Activated naive CD4-positive, alpha-beta T cell treated with Interleukin-2 at 50 U/mL for 16 hours (primary cell): ENCODE measurements at places on chromosomes 1 and 21.

DNA sequence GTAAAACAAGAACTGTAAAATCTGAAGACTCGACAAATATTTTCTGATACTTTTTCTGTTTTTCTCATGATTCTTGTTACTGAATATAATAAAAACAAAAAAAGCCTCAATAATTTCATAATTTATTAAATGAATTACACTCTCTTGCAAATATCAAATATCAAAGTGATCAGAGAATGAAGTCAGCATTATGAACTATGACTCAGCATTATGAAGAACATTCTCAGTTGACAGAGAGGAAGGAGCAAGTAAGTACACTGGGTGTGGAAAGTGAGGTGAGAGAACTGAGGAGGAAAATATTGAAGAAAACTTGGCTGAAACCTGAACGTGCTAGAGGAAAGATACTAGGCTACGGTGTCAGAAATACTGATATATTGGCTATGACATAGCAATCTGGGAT, 529.5 kb downstream of the KCNT2 start:
- DNase-seq = no peak

GRCh38 chr1:62265956-62266935, 53.0 kb downstream of the KANK4 start:
- no peak for DNase-seq

DNA sequence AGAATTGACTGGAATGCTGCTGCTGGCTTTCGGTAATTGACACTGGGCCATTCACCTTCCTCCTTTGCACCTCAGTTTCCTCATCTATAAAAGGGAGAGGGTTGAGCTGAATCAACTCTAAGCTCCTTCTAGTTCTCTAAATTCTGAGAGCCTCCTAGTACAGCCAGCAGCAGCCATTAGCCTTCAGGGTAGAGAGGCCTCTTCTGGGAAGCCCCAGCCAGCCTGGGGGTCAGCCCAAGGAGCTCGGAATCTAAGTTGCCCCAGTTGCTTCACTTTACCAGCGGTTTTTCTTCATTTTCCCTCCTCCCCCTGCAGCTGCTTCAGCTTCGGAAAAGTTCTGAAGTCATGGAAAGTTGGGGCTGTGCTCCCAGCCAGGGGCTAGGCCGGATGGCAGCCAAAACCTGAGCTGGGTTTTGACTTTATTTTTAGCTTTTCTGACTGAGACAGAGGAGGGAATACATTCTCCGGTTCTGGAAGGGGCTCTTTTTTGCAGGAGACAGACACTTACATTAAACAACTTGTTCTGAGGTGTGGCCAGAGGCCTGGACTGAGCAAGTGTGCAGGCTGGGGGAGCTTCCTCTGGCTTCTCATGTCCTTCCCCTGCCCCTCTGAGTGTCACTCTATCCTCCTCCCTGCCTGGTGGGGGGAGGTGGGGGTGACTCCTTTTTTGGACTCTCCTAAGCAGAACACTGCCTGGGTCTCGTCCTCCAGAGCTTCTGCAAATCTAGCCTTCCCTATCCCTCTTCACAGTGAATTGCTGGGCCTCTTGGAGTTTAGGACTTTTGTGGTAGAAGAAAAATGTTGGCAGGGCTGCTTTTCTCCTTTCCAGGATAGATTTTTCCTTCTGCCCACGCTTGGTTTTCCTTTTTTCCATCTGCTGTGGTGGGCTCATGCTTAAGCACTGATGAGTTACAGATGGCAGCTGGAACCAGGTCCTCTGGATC, 14.4 kb downstream of the LMNA start:
- no peak for DNase-seq

DNA sequence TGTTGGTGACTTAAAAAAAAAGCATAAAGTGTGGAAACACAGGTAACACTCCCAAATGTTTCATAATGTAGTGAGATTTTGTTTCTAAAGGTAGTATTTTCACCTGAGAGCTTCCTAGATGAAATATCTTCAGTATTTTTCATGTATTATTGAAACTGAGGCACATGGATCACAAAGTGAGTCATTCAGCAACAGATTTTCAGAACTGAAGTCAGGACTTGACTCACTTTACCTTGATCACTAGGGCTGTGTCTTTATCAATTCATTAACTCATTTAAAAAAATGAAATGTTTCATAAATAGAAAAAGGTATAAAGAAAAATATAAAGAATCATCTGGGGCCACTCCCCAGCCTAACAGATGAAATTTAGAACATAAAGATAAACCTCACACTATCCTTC, 66.5 kb upstream of the RCC1 start:
- DNase-seq = no peak

GRCh38 chr1:156657741-156658319, 15.9 kb downstream of the BCAN start:
- DNase-seq = no peak

DNA sequence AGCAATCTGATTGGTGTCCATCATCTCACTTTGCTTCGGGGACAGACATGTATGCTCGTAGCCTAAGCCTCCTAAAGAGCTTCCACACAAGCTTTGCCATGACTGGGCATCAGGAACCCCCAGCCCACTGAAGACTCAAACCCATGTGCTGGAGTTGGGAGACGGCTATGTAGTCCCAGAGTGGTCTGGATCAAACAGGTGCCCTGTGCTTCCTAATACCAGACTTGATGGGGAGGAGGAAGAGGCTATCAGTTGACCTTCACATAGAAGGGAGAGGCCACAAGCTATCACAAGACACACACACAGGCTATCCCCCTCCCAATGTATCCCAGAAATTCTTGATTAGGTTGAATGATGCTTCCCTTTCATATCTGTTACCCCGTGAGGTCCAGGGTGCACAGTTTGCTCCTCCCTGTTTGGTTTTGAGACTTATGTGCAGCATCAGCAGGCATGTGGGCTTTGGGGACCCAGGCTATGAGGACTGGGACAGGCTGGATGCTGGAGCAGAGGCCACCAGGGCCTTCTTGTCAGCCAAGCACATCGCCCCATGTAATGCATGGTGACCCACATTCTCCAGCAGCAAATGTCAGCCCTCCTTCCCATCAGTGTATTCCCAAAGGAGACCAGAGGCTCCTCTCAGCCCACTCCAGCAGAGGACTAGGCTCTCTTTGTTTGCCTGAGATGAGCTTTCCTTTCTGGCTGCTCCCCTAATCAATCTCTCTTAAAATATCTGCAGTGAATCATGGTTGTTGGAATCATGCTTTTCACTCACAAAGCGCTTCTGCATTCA, 159.8 kb downstream of the GRIK3 start:
- no peak for DNase-seq

DNA sequence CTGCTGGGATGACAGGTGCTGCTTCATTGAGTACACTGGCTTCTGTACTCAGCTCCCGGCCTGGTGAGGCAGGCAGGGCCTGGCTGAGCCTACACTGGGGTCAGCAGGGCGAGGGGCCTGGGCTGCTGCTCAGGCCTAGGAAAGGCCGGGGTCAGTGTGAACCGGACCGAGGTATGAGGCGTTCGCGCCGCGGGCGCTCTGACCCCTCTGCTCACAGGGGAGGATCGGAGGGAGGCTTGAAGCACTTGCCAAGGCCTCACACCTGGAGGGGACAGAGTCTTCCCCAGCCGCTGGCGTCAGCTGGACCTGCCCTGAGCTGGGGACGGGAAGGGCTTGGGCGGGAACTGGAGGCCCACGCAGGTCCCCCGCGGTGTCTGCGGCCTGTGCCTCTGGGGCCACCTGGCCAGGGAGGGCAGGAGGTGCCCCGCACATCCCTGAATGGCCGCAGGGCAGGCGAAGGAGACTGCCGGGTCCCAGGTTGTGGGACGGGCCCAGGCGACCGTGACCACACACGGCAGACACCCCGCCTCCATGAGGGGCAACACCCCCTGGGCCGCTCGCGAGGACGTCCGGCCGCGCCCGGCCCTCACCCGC, 466 bp downstream of the PEX10 start:
- no peak for DNase-seq

DNA sequence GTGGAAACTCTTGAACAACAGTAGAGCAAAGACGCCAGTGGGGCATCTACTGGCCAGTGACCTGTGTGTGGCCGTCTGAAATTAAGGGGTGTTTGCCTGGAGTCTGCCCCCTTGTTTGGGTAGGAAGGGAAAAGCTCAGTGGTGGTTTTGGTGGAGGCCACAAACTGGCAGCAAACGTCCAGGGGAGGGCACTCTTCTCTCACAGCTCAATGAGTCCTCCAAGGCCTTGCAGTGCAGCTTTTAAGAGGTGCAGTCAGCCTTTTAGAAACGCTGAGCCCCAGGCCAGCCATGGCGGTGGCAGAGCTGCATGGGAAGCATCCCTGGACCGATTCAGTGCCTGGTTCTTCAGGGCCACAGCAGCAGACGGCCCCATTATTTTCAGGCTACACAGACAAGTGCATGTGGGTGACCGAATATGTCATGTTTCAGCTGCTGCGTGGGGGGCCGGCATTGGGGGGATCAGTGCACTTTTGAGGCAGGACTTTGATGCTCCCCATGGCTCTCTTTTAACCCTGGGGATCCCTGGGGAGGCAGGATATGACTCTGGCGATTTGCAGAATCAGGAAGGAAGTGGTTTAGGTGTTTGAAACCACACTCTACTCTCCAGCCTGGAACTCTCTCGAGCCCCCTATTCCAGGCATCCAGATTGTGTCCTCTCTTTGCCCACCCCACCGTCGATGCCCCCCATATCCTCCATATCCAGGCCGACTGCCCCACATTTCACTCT, 414.0 kb downstream of the PRDM2 start:
- DNase-seq = no peak

- DNase-seq = peak; percentile 16
Measured at GRCh38 chr1:3651930-3652547, at the start of gene TP73. TP73 (plus strand) TSS chr1:3652516; CDS start chr1:3682366, 29,850 bp downstream.

DNA sequence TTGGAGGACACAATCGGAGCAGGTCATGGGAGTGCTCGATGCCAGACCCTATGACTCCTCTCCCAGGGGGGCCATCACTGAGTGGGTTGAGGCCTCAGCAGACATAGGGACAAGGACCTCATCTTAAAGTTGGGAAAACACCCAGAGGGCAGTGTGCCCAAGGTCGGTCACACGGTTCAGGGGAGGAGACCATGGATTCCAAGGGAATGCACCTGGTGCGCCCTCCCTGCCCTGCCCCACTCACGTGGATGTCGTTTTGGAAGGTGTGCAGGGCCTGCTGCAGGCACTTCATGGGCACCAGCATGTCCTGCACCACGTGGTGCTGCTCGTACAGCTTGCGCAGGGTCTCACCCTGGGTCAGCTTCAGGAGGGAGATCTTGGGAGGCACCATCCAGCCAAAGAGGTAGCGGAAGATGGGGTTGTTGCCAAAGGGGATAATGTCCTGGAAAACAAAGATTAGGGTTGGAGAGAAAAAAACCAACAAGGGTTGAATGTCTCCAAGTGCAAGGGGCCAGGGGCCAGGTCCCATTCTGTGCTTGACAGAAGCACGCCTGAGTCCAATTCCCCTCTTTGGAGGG, 33.1 kb downstream of the DHCR24 start:
- no peak for DNase-seq

DNA sequence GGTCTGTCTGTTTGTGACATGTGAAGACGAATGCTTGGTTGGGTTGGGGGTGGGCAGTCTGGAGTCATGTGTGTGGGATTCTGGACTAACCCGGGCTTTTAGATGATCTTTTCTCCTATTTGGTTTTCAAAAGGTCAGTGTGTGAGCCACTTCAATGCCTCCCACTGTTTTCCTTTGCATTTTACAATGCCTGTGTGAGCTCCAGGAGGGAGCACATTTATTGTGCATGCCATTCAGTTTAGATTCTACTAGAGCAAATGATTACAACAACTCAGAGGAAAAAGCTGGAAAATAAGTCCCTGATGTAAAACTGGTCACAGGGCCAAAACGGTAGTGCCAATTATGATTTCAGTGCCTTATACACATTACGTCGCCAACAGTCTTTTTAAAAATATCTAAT, 90.9 kb downstream of the LYPLAL1 start:
- DNase-seq = no peak

GRCh38 chr1:61461406-61462384, 263.2 kb downstream of the TM2D1 start:
- DNase-seq = no peak

GRCh38 chr1:243499248-243499647, 243.4 kb downstream of the SDCCAG8 start:
- no peak for DNase-seq

DNA sequence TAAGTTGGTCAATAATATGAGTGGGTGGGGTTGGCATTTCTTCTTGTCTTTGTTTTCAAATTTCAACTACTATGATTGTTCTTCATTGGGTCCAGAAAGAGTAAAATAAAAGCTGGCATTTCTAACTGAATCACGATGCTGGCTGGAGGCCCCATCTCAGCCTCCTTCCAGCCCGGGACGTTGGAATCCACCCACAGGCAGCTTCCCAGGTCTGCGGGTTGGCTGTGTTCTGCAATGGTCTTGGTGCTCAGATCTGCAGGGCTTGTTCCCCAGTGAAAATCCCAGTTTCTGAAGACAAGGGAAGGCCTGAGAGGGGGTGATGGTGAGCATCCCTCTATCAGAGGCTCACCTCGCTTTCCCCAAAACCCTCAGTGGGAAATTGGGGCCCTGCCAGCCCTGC, 54.7 kb upstream of the ARHGEF16 start:
- DNase-seq = no peak
